ENCODE measurements at places on chromosomes 12 and 14. TPM values are rescaled to one million over a fixed set of nuclear protein-coding genes. Genes with fewer than 3 reads are reported as not detected.

The KLRG1 gene
- 3.3 TPM for polyA plus RNA-seq

GRCh38 chr12:53097564-53098353 is at the start of gene IGFBP6:
IGFBP6 (plus strand) TSS chr12:53097667; CDS start chr12:53097718, 51 bp downstream.
- no peak for DNase-seq

GRCh38 chr14:74574090-74574433 is 38.0 kb downstream of the LTBP2 start:
- no peak for DNase-seq

DNA sequence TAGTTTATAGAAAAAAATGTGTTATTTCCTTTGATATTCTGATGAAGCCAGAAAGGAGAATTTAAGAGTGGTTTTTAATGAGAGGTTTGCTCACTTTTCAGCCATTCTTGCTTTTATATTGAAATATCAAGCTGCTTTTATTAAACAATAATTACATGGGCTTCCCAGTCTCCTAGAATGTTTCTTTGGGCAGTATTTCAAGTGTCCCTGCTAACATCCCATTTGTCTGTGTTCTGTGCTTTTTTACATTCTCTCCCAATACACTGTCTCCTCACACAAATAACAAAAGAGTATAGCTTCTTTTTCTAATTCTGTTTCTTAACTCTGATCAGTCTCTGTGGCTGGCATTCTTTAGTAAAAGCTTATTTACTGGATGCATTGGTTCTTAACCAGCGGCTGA is 145.4 kb downstream of the TPH2 start:
- DNase-seq: no peak

DNA sequence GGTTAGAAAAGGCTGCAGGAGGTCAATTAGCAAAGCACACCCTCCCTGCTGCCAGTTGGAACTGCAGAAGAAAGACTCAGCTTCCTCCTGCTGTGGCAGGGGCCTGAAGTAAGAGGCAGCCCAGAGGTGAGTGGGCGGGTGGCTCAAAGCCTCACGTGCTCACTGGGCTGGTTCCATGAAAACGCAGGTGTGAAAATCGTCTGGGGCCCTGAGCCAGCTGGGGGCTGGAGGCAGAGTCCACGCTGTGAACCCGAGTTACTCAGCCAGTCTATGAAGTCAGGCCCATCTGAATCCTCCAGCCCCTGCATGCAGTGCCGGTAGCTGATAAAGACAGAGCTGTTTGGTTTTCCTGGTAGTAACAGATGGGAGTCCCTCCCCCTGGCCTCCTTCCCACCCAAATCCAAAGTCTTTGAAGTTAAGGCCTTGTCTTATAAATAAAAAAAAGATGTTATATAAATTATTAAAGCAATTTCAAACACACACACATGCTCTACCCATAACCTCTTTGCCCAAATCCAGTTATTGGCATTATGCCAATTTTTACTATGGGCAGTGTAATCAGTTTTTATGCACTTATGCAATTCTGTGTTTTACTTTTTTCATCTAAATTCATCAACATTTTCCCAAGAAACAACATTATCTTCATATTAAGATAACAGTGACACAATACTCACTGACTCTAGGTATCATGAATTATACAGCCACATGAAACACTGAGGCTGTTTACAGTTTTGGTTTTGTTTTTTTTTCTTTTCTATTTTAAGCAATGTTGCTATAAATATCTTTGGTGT is 57.9 kb upstream of the PNMA1 start:
- DNase-seq: no peak

GRCh38 chr14:105413544-105413886 is 6.1 kb upstream of the MTA1 start:
- DNase-seq: no peak

The PTPRQ gene
- 18.3 TPM for polyA plus RNA-seq

The LALBA gene
- polyA plus RNA-seq: not detected
